ENCODE measurements at places on chromosomes 5 and 9.

- DNase-seq: no peak
These were observed 5.0 kb upstream of the NSD1 start for GRCh38 chr5:177128551-177128981.

DNA sequence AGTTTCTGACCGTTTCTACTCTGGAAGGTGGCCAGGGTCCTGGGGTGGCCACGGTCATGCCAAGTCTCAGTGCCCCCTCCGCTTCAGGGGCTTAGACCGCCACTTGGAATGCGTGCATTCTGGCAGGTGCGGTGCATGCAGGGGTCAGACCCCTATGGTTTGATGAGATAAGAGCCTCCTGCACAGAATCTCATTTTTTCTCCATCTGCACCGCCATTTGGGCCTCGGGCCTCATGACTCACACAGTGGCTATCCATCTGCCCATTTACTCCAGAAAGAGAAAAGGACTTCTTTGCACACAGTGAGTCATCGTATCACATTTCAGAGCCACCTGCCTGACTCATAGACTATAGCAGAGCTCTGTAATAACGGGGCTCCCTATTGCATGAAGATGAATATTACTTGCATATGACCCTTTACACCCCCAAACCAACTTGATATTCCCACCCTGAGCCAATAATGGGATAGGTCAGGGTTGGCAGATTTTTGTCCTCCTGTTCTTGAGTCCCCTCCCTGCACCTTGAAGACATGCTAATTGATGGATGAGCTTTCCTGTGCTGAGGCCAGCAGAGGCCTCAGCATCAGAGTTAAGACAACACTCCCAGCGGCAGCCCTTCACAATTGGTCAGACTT lies 157.4 kb downstream of the NR3C1 start:
- no peak for DNase-seq

DNA sequence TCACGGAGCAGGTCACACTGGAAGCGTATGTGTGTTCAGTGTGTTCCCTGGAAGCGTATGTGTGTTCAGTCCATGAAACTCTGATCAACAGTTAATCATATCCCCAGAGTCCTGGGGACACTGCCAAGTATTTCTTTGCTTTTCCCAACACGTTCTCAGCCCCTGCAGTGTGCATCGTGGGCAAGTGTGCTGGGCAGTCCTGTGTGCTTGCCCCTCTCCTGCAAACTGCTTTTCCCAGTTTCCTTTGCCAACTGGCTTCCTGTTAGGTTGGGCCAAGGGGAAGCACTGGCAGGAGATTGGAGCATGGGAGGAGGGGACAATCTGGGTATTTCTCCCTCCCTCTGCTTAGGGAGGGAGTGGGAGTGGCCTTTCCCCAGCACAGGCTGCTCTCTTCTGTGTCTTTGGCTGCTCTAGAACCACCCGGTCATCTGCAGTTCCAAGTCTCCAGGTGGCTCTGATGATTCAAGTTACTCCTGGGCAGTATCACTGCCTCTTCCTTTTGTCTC lies 36.8 kb upstream of the NEK6 start:
- no peak for DNase-seq

- DNase-seq: no peak
These were observed 114.6 kb upstream of the ADAMTSL1 start for GRCh38 chr9:18359335-18359734.

DNA sequence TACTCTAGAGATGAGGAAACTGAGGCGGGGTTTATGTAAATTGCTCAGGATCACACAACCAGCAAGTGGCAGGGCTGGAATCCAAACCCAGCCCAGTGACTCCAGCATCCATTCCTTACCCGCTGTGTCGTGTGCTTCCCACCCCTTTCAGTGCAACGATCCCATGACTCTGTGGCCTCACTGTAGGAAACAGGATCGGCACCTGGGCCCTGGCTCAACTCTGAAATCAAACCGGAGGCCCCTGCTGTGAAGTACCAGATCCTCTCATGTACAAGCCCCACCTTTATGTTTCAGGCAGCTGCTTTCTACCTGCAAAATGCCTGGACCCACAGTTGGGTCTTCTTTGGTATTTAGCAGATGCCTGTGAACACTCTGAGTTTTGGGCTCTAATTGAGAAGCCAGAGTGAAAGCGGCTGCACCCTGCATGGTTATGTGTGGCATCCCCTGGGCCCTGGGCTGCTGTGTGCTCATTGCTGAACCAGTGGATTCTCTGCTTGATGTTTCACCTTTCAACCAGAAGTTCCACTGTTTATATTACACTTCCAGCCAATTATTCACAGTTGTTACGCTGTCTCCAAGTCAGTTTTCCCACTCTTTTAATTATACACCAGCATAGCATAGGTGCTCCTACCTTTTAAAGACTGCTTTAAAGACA lies 36.7 kb downstream of the ABLIM3 start:
- DNase-seq: no peak

GRCh38 chr5:33641744-33642505 lies 201.2 kb downstream of the TARS1 start:
- DNase-seq: no peak

GRCh38 chr5:107558823-107559375 lies 111.8 kb downstream of the EFNA5 start:
- DNase-seq: no peak

- no peak for DNase-seq
These were observed 122.7 kb upstream of the TNC start for GRCh38 chr9:115240676-115241075.

DNA sequence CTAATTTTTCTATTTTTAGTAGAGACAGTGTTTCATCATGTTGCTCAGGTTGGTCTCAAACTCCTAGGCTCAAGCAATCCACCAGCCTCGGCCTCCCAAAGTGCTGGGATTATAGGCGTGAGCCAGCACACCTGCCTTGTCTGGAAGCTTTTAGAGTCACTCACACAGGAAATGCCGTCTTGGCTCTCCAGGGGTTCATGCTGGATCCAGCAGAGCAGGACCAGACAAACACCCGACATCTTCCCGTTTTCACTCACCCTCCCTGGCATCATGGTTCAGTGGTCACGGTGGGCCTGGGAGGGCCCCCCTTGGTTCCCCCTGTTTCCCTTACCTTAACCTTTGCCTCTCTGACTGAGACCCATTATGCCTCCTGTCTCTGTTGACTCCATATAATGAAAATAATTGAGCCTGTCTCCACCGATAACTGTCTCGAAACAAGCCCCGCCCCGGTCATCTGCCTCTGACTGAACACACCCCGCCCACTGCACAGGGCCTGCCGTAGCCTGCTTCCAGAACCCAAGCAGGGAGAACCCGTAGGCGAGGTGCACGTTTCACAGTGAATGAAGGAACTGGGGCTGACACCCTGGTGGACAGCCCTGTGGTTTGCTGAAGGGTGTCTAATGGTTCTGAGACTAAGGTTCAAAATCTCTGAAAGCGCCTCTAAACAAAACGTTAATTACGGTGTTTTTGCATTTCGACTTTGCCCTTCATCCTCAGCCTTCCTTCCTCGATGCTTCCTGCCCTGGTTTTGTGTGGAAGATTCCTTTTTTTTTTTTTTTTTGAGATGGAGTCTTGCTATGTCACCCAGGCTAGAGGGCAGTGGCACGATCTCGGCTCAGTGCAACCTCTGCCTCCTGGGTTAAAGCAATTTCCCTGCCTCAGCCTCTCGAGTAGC lies 39.7 kb upstream of the SPRY4 start:
- no peak for DNase-seq

All from cortex of kidney (tissue), 1 donor.